IPS-NIHi11 (cell line): ENCODE measurements at places on chromosomes 4 and X.

GRCh38 chr4:2812612-2813354, 19.9 kb downstream of the SH3BP2 start:
- no peak for DNase-seq

- DNase-seq: no peak
Measured at GRCh38 chr4:74527049-74527448, 82.1 kb downstream of the AREG start.

DNA sequence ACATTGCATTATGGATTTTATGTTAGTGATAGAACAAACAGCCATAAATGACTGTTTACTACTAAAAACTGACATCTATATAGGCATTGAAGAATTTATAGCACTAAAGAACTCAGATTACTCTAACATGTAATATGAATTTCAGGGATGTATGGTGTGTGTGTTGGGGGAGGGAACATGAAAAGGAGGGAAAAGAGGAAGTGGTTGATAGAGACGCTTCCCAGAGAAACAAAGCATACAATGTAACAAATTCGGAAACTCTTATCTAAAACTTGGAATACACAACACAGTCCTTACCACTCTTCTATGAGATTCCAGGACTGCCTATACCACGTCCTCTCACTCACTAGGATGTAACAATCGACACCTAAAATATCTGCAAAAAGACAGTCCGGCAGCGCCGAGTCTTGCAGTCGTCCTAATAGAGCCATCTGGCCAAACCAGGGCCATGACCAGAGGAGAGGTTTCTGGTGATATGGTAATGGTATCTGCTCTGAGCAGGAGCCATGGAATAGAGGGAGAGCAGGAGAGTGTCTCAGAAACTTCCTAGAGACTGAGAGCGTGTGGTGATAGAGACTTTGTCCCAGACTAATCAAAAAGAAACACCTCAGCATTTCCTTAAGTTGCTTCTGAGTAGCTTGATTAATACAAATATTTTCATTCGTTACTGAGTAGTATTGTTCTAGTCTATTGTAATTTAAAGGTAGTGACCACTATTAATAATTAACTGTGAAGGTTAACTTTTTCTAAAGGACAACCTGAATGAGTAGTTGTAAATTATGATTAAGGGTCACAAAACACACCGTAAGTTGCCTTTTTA, 251.9 kb upstream of the ETNPPL start:
- no peak for DNase-seq

- DNase-seq: no peak
Measured at GRCh38 chr4:139776235-139776634, 110.6 kb downstream of the MGST2 start.

DNA sequence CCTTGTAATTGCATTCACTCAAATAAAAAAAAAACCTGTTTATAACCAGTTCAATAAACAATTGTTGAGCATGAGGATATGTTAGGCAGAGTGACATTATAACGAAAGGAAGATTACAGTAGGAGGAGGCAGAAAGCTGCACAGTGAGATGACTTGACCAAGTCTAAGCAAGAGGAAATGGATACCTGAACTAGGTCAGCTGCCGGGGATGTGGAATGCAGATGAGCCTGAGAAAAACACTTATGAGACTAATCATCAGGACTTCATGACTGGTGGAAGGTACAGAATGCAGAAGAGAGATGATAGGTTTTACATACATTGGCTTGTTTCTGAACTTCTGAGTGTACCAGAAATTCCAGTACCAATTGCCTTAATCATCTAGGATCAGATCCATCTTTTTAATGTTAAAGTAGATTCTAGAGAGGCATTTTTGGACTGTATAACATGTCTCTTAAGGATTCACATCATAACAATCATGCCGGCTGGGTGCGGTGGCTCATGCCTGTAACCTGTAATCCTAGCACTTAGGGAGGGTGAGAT, 208.1 kb upstream of the PPP3CA start:
- DNase-seq: no peak

GRCh38 chr4:74254386-74254785, 53.9 kb upstream of the EPGN start:
- no peak for DNase-seq

- no peak for DNase-seq
Measured at GRCh38 chr4:41744572-41745291, 3.8 kb downstream of the PHOX2B start.

DNA sequence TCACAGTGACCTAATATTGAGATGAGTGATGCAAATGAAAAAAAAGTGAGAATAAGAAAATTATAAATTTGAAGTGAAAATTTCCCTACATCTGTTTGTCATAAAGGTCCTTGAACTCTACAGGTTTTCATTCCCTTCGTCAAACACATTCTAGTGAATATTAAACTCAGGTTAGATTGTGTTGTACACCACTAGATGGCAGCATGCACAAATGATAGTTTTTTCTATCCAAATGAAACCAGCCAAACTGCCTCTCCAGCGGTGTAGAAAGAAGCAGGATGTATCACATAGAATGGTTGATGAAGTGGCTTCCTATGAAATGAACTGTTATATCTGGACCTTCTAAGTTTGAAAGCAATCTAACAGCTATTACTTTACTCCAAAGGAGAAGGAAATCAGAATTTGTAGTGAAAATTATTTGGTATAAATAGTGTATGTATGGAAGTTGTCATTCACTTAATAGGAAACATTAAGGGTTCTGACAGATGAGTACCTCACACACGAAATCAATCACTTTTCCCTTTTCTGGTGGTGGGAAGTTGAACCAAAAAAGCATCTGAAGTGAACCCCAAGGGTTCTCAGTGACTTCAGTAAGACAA, 382.7 kb downstream of the UNC5C start:
- peak; percentile 60 for DNase-seq

DNA sequence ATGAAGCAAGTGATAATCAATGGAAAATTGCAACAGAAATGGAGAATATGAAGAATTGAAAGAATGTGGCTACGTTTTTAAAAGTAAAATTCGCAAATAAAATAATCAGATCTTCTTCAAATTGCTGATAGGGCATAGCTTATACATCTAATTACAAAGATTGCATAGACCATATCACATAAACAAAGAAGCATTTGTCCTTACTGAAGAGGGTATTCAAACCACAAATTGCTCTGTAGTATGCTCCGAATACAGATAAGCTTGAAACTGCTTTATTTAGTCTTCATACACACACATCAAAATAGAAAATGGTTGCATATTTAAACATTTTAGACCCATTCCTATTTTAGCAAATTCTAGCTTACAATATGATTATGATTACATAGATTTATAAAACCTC, 206.7 kb upstream of the SLIT2 start:
- DNase-seq: no peak

GRCh38 chrX:153510383-153510782, 7.1 kb upstream of the ATP2B3 start:
- no peak for DNase-seq

- DNase-seq: no peak
Measured at GRCh38 chrX:151694121-151694520, 1.1 kb upstream of the PRRG3 start.

- DNase-seq: no peak
Measured at GRCh38 chrX:12693754-12694153, 97.5 kb upstream of the PRPS2 start.
